ENCODE measurements at places on chromosomes 2 and 18.

GRCh38 chr2:47485751-47486300, 82.9 kb downstream of the MSH2 start:
- no peak for DNase-seq

- DNase-seq = no peak
Measured at GRCh38 chr2:4561196-4561595, 857.8 kb downstream of the DCDC2C start.

DNA sequence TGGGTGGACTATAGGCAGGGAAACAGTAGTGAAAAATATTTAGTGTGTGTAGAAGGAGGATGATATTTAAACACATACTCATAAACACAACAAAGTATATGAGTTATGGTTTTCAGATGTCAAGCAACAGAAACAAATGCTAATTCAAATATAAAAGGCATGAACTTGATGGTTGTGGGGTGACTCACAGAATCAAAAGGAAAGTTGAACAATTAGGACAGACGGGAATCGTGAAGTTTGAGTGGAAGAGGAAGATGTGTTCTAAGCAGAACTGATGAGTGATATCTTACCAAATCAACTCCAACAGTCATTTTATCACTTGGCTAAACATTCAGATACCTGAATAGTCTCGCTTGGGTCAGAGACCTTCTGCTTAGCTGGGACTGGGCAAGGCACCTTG, 53.6 kb upstream of the ITGA6 start:
- no peak for DNase-seq

GRCh38 chr2:54936766-54937165, 113.5 kb downstream of the RTN4 start:
- no peak for DNase-seq

DNA sequence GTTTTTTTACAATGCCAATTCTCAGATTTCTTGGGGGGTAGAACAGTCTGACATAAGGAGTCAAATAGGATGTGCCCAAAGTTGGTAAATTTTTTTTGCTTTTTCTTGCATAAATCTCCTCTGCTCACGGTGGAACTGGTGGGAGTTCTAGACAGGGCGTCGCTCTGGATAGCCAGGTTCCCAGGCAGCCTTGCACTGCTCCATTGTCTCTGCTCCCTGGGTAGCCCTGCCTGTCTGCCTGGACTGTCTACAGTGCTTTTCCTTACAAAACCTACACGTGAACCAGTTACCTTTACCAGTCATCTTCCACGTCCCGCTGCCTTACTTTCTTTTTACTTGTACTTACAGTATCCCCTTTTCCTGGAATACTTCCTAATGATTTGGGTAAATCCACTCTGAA, 117.1 kb downstream of the ZNF407 start:
- DNase-seq = no peak

DNA sequence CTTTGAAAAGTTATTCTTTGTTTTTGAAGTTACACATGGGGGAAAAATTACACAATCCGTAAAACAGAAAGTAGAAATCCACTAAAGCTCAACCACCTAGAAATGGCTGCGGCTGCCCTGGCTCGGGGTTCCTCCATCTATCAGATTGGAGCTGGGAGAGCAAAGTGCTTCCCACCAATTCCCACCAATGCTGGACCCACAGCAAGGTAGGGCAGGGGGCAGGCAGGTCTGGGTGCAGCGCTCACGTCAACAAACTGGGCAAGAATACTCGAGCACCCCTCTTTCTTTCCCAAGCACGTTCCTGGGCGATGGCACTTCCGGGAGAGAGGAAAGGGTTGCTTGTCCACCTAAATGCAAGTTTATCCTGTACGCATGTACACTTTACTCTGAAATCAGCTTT, 217.6 kb downstream of the NDUFA10 start:
- DNase-seq = no peak

- no peak for DNase-seq
Measured at GRCh38 chr2:80111185-80111584, 193.4 kb downstream of the LRRTM1 start.

DNA sequence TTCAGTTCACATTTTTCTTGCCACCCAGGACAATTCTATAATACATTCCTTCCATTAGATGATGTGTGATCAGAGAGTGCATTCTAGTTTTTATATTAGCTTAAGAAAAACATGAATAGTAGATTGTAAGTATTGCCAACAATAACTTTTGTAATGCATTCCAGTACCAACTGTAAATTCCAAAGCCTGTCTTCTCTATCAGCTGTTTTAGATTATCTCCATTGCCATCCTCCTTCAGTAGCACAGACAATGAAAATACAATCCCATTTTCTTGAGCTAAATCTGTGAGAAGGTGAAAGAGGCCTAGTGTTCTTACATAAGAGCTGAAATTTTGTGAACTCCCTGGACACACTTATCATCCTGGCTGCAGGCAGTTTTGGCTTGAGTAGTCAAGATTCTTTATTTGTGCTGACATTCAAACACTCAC, 103.9 kb downstream of the CCBE1 start:
- no peak for DNase-seq

- DNase-seq = no peak
Measured at GRCh38 chr2:161430386-161430785, 14.3 kb downstream of the TBR1 start.

DNA sequence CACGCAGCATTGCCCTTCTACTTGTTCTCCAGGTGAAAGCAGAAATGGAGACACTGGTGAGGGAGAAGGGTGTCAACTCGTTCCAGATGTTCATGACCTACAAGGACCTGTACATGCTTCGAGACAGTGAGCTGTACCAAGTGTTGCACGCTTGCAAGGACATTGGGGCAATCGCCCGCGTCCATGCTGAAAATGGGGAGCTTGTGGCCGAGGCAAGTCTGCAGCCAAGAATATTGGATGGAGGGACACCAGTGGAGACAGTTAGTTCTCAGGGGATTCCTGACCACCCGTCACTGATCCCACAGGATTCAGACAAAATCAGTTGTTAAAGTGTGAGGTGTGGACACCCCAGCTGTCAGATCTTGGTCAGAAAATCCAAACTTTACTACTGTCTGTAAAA, 43.2 kb upstream of the MAPRE3 start:
- DNase-seq = no peak

GRCh38 chr2:71880287-71880686, 267.4 kb downstream of the CYP26B1 start:
- no peak for DNase-seq

DNA sequence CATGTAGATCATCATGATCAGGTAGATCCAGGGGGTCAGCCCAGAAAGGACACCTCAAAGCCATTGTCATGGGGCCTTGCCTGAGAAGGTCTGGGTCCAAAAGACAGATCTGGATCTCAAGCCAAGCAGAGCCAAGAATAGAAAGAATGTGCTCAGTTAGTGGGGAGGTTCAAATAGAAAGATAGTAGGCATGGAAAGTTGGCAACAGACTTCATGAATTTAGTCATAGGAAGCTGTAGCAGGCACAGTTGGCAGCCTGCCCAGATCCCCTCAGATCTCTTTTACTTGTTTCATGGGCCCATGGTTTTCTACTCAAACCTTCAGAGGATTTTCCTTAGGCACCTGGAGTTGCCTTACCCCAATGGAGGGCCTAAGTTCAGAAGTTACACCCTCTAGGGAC, 767.0 kb downstream of the SLC4A3 start:
- DNase-seq = no peak

GRCh38 chr2:2226326-2226725, 104.7 kb downstream of the MYT1L start:
- DNase-seq = no peak

DNA sequence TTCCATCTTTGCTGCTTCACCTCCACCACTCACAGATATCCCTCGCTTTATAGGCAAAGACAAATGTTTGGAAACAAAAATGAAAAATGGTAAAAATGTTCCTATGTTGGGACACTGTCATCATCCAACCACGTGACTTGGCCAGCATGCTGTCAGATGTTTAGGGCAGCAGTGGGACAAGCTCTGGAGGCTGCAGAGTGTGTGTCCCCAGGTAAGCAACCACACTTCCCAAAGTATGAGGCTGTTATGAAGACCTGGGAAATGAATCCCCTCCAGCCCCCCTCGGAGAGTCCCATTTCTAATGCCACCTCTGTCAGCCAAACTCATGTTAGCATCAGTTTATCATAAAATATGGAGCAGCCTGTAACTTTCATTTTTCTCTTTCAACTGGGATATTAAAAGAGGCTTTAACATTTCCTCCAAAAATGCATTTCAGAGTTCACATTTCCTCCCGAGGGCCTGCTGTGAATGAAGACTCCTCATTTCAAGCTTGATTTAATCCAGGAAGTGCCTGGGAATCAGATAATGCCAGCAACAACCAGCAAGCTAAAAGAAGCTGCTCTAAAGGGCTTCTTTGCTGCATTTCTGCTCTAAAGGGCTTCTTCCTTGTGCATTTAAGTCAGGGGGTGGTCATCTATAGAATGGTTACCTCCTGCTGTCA, 66.2 kb downstream of the APOB start:
- DNase-seq = no peak

DNA sequence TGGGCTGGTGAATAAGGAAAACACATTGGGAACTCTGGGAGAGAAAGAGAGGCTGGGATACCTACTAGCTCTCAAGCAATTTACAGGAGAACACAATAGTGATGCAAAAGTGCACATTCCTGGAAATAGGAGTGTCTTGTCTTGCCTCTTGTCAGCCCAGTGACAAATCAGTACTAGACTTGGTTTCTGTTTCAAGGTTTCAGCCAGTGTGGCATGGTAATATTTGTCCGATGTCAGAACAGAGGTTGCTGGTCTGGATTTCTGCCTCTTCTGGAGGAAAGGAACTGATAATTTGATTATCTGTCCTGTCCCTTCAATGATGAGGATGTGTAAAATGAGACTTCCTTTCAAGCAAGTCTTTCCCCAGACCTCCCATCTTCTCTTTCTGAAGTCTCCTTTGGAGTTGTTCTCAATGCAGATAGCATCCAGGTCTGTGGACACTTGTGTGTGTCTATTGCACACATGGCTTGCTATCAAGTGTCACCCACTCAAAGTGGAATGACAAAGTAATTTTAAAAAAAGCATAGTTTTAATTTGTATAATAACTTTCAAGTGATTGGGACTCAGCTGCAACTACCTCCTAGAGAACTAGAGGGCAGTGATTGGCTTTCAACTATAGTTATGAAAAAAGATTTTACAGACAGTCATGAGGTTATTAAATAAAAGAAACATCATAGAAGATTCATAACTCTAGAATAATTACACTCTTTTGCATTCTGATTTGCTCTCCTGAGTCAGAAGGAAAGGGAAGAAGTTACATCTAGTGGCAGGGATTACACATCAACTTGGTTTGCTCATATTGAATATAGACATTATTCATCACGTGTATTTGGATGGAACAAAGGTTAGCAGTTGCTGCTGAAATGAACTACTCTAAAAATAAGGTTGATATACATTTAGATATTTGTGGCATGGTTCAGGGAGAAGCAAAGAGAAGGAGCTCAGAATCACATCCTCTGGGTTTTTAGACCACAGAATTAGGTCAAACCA, 4.5 kb downstream of the GPR39 start:
- DNase-seq = no peak

DNA sequence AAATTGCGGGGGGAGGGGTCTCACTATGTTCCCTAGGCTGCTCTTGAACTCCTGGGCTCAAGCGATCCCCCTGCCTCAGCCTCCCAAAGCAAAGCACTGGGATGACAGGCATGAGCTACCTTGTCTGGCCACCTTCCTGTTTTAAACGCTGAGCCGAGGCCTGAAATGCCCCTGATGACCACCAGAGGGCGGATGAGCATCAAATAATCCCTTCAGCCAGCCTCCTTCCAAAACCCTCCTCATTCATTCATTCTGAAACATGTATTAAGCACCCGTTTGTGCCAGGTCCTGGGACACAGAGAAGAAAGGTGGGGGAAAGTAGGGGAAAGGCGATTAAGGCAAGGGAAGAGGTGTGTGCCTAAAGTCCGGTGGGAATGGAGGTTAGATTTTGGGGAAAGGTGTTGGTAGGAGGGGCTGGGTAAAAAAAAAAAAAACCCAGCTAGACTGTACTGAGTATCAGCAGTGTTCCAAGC, 30.7 kb upstream of the PTMA start:
- peak; percentile 77 for DNase-seq

GRCh38 chr2:177604271-177605065, 211.9 kb downstream of the AGPS start:
- no peak for DNase-seq

- DNase-seq = no peak
Measured at GRCh38 chr2:55112229-55113031, 62.2 kb upstream of the RTN4 start.

GRCh38 chr2:103823847-103824246, 1030.1 kb upstream of the POU3F3 start:
- no peak for DNase-seq

GRCh38 chr2:165390875-165391274, 78.6 kb upstream of the CSRNP3 start:
- no peak for DNase-seq

- DNase-seq = no peak
Measured at GRCh38 chr18:44954257-44954656, 273.6 kb downstream of the SETBP1 start.

DNA sequence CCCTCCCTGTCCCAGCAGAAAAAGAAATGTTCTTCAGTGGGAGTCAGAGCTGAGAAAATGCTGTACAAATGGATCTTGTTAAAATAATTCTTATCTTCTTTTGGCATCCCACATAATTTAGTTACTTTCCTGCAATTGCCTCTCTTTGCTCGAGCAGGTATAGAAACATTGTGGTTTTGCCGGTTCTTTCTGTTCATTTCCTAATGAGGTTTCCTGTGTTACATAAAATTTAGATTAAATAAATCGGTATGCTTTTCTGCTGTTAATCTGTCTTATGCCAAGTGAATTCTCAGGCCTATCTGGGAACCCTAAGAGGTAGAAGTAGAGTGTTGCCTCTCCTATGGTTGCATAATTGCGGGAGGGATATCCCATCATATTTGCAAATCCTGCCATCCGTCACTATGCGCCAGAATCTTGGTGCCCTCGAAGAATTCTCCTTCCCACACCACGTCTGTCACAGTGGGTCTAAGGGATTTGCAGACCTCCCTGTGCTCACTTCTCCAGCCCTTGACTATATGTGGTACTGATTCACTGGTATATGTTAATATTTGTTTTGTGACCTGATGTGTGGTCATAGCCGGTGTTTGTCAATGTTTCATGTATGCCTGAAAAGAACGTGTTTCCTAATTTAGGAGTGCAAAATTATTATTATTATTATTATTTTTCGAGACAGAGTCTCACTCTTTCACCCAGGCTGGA, 12.2 kb upstream of the HDAC4 start:
- DNase-seq = no peak

- DNase-seq = peak; percentile 58
Measured at GRCh38 chr2:143259368-143259958, 130.2 kb downstream of the ARHGAP15 start.

DNA sequence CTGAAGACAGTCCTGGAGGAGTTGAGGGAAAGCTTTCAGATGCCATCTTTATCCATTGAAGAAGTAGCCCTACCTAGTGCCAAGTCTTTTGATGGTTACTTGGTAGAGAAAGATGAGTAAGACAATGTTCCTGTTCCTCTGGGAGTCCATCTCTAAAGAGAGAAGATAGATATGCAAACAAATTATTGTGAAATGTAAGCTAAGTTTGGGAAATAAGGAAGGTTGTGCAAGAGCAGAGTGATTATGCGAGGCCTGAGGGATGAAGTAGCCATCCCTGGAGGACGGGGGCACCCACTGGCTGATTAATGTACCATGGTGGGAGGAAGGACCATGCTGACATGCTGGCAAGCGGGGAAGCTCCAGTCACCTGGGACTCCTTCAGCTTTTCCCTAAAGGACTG, 994 bp upstream of the DTNA start:
- DNase-seq = no peak

Data from T-helper 17 cell (primary cell).